ENCODE measurements at places on chromosomes 2 and 18. TPM values are rescaled to one million over a fixed set of nuclear protein-coding genes. Genes with fewer than 3 reads are reported as not detected.
A peak's percentile ranks its signal among the peaks of the same experiment; 100 is the strongest.

- DNase-seq, result no peak
- H3K27ac ChIP-seq, result peak overlapping the region; percentile 84
- peak overlapping the region; percentile 92 for H3K4me3 ChIP-seq
- no peaks in the 10 kb centered on the region for H3K27me3 ChIP-seq
- H3K4me1 ChIP-seq, result peaks cover 16% of the 10 kb centered on the region
Observed at GRCh38 chr2:219598308-219599078, 836 bp downstream of the STK11IP start.

DNA sequence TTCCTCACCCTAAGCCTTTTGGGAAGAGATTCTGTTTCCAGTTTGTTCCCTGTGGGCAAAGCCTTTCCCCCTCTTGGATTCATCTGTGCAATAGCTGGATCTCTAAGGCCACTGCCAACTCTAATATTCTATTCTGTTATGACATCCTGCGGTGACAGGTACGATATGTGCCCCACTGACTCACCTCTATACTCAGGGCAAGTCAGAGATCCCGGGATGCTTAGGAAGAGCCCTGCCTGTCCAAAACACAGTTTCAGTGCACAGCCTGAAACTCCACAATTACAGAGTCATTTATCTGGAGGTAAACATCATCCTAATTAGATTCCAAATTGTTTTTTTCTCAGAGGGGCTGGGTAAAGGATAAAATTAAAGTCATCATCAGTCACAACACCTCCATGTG is 190.2 kb downstream of the TFCP2L1 start:
- no peak overlapping the region for H3K4me3 ChIP-seq
- no peaks in the 10 kb centered on the region for H3K36me3 ChIP-seq
- H3K27me3 ChIP-seq, result no peaks in the 10 kb centered on the region

DNA sequence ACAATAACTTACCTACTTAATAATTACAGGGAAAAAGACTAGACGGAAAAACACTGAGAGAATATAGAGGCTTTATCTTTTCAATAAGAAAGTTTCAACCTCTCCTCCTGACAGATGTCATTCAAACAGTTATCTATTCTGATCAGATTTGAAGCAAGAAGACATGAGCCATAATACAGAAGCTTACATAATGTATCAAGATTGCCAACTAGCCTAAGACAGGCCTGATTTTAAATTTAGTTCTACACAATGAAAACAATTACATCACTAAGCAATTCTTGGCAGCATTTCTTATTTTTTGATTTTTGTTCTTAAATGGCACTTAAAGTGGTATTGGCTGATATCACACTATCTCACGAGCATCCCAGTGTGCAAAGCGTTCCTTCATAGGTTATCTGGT is 41.6 kb downstream of the GPR155 start:
- peaks cover 6% of the 10 kb centered on the region for H3K36me3 ChIP-seq
- no peak overlapping the region for H3K4me3 ChIP-seq
- no peaks in the 10 kb centered on the region for H3K4me1 ChIP-seq

GRCh38 chr2:49261781-49262180 is 107.5 kb upstream of the FSHR start:
- no peak for DNase-seq
- H3K4me1 ChIP-seq, result no peaks in the 10 kb centered on the region
- H3K36me3 ChIP-seq, result no peaks in the 10 kb centered on the region
- H3K4me3 ChIP-seq, result no peak overlapping the region

Gene STK39
- total RNA-seq, result 18.5 TPM

DNA sequence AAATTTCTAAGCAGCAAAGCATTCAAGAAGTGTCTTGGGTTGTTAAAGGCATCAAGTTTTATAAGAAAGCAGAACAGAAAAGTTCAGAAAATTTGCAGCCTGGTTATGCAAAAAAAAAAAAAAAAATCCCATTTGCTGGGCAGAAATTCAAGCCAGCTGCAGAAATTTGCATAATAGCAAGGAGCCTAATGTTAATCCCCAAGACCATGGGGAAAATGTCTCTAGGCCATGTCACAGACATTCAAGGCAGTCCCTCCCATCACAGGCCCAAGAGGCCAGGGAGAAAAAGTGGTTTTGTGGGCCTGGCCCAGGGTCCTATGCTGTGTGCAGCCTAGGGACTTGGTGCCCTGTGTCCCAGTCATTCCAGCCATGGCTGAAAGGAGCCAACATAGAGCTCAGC is 269.0 kb upstream of the SLC39A10 start:
- H3K36me3 ChIP-seq, result no peaks in the 10 kb centered on the region
- H3K27ac ChIP-seq, result no peak overlapping the region
- H3K4me1 ChIP-seq, result no peaks in the 10 kb centered on the region
- no peaks in the 10 kb centered on the region for H3K27me3 ChIP-seq

- no peak overlapping the region for H3K4me3 ChIP-seq
- H3K27ac ChIP-seq, result peak overlapping the region; percentile 14
- peaks cover 8% of the 10 kb centered on the region for H3K36me3 ChIP-seq
- no peak for DNase-seq
- H3K4me1 ChIP-seq, result peaks cover 19% of the 10 kb centered on the region
- no peaks in the 10 kb centered on the region for H3K27me3 ChIP-seq
Observed at GRCh38 chr2:36528274-36528673, 69.7 kb downstream of the FEZ2 start.

DNA sequence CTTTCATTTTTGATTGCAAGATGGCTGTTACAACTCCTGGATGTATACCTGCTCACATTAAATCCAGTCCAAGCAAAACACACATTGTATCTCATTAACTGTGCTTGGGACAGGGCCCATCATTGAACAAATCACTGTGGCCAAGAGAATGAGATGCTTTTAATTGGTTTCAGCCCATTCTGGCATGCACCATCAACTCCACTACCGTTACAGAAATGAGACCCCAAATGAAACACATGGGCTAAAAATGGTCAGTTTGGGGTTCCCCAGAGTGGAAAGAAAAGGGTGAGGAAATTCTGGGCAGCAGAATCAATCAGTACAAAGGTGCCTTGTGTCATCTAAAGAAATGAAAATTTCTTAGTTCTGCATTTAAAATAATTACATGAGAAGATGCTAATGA is 52.7 kb downstream of the FAM171B start:
- H3K27ac ChIP-seq, result no peak overlapping the region
- no peaks in the 10 kb centered on the region for H3K36me3 ChIP-seq
- no peaks in the 10 kb centered on the region for H3K27me3 ChIP-seq
- H3K4me1 ChIP-seq, result no peaks in the 10 kb centered on the region
- no peak overlapping the region for H3K4me3 ChIP-seq
- no peak for DNase-seq

- H3K27ac ChIP-seq, result no peak overlapping the region
- H3K4me1 ChIP-seq, result no peaks in the 10 kb centered on the region
- no peak overlapping the region for H3K4me3 ChIP-seq
- DNase-seq, result no peak
- no peaks in the 10 kb centered on the region for H3K27me3 ChIP-seq
Observed at GRCh38 chr2:188645986-188646385, 328.2 kb upstream of the COL3A1 start.

GRCh38 chr2:864501-865106 is 86.0 kb upstream of the SNTG2 start:
- DNase-seq, result no peak
- H3K4me3 ChIP-seq, result no peak overlapping the region
- no peaks in the 10 kb centered on the region for H3K36me3 ChIP-seq
- no peaks in the 10 kb centered on the region for H3K27me3 ChIP-seq
- no peaks in the 10 kb centered on the region for H3K4me1 ChIP-seq
- H3K27ac ChIP-seq, result no peak overlapping the region

- no peak for DNase-seq
- H3K4me3 ChIP-seq, result no peak overlapping the region
- no peak overlapping the region for H3K27ac ChIP-seq
- no peaks in the 10 kb centered on the region for H3K27me3 ChIP-seq
Observed at GRCh38 chr2:1787755-1788477, 43.6 kb upstream of the PXDN start.

GRCh38 chr18:23380001-23380550 is 73.0 kb upstream of the RIOK3 start:
- peak overlapping the region; percentile 87 for H3K27ac ChIP-seq
- H3K27me3 ChIP-seq, result no peaks in the 10 kb centered on the region
- DNase-seq, result no peak
- peaks cover 43% of the 10 kb centered on the region for H3K4me1 ChIP-seq
- H3K36me3 ChIP-seq, result no peaks in the 10 kb centered on the region

DNA sequence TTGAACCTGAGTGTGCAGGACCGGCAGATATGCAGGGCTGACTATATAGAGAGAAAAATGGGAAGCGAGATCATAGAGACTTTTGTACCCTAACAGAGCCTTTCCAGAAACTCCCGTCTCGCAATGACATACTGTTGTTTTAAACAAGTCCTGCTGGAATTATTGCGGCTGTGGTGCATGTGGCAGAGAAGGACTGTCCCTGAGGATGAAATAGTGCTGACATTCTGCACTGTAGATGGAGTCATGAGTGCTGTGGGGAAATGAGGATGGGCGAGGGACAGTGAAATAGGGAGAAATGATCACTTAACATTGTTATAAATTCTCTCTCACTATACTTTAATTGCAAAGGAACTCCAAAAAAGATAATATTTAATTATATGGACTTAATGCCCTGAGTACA is 50.4 kb upstream of the KLHL14 start:
- no peak overlapping the region for H3K4me3 ChIP-seq
- H3K27me3 ChIP-seq, result no peaks in the 10 kb centered on the region
- H3K36me3 ChIP-seq, result no peaks in the 10 kb centered on the region
- H3K4me1 ChIP-seq, result no peaks in the 10 kb centered on the region
- no peak overlapping the region for H3K27ac ChIP-seq

- H3K27ac ChIP-seq, result no peak overlapping the region
- H3K4me1 ChIP-seq, result no peaks in the 10 kb centered on the region
- H3K36me3 ChIP-seq, result no peaks in the 10 kb centered on the region
- H3K27me3 ChIP-seq, result no peaks in the 10 kb centered on the region
- DNase-seq, result no peak
- H3K4me3 ChIP-seq, result no peak overlapping the region
Observed at GRCh38 chr2:153786016-153786415, 85.7 kb upstream of the GALNT13 start.

DNA sequence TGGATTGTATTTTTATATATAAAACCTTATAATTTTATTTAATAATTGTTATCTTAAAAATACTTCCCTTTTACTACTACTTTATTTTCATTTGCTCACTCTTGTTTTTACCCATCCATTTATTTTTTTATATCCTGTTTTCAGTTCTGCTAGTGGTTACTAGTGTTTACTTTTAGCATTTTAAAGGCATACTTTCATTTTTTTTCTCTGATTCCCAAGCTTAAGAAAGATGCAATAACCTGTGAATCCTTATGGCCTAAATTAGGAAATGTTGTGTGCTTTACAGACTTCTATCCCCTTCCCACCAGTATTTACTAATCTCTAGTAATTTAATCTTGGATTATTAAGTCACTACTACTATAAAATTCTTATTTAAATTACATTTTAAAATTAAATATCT is 140.0 kb downstream of the SMAD7 start:
- no peaks in the 10 kb centered on the region for H3K27me3 ChIP-seq
- H3K4me1 ChIP-seq, result peaks cover 38% of the 10 kb centered on the region
- H3K36me3 ChIP-seq, result no peaks in the 10 kb centered on the region
- H3K4me3 ChIP-seq, result no peak overlapping the region
- no peak overlapping the region for H3K27ac ChIP-seq

Gene C18orf32
- 39.4 TPM for total RNA-seq

Gene FAM161A
- total RNA-seq, result 4.6 TPM

Gene HOXD1
- 0.71 TPM for total RNA-seq

GRCh38 chr2:2260696-2261268 is 70.3 kb downstream of the MYT1L start:
- H3K36me3 ChIP-seq, result no peaks in the 10 kb centered on the region
- no peak overlapping the region for H3K4me3 ChIP-seq
- no peaks in the 10 kb centered on the region for H3K27me3 ChIP-seq
- H3K27ac ChIP-seq, result no peak overlapping the region
- H3K4me1 ChIP-seq, result no peaks in the 10 kb centered on the region

- H3K36me3 ChIP-seq, result no peaks in the 10 kb centered on the region
- H3K4me3 ChIP-seq, result no peak overlapping the region
- no peaks in the 10 kb centered on the region for H3K4me1 ChIP-seq
- H3K27ac ChIP-seq, result no peak overlapping the region
- DNase-seq, result no peak
Observed at GRCh38 chr2:208093128-208093527, 31.2 kb downstream of the CRYGD start.

DNA sequence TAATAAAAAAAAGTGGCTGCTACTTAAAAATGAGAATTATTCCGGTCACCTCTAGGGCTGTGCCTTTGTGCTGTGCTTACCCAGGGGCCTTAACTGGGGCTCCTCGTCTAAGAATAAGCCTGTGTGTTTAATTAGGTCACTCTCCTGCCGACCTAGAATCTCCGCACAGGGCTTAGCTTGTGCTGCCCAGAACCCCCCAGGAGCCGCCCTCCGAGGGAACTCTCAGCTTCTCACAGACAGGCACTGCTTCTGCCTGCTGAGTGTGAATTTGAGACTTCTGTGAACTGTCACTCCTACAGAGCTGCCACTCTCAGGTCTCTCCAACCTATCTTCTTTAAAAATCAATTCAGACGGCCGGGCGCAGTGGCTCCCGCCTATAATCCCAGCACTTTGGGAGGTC is 11.9 kb upstream of the NT5DC4 start:
- H3K27me3 ChIP-seq, result no peaks in the 10 kb centered on the region
- H3K27ac ChIP-seq, result no peak overlapping the region
- no peaks in the 10 kb centered on the region for H3K36me3 ChIP-seq
- H3K4me1 ChIP-seq, result no peaks in the 10 kb centered on the region
- no peak for DNase-seq

- H3K27me3 ChIP-seq, result no peaks in the 10 kb centered on the region
- H3K4me1 ChIP-seq, result no peaks in the 10 kb centered on the region
- H3K36me3 ChIP-seq, result no peaks in the 10 kb centered on the region
- H3K27ac ChIP-seq, result no peak overlapping the region
- DNase-seq, result no peak
Observed at GRCh38 chr2:203861197-203861596, 6.4 kb upstream of the CTLA4 start.

DNA sequence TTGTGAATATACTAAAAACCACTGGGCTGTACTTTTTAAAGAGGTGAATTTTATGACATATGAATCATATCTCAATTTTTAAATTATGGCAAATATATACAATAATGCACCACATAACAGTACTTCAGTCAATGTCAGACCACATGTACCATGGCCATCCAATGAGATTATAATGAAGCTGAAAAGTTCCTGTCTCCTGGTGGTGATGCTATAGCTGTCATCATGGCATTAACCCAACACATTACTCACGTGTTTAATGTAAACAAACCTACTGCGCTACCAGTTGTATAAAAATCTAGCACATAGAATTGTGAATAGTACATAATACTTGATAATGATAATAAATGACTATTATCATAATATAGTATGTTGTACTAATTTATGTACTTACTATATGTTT is 77.6 kb upstream of the ID2 start:
- H3K36me3 ChIP-seq, result no peaks in the 10 kb centered on the region
- H3K27ac ChIP-seq, result no peak overlapping the region
- H3K4me3 ChIP-seq, result no peak overlapping the region

Gene CRYBA2
- total RNA-seq, result not detected

Gene UGT1A10
- total RNA-seq, result 0.41 TPM

Gene CHN1
- 30.7 TPM for total RNA-seq

GRCh38 chr2:207387001-207387571 is 142.7 kb upstream of the CREB1 start:
- H3K27ac ChIP-seq, result no peak overlapping the region
- H3K4me3 ChIP-seq, result no peak overlapping the region
- H3K4me1 ChIP-seq, result no peaks in the 10 kb centered on the region
- no peak for DNase-seq
- no peaks in the 10 kb centered on the region for H3K27me3 ChIP-seq
